Activated CD4-positive, CD25-positive, alpha-beta regulatory T cell treated with anti-CD3 and anti-CD28 coated beads, Interleukin-2, amount 50 U/mL, for 72 hours (primary cell): ENCODE measurements at places on chromosomes 3 and 15.

GRCh38 chr15:70956201-70956995 is 63.8 kb downstream of the LRRC49 start:
- no peak for DNase-seq

DNA sequence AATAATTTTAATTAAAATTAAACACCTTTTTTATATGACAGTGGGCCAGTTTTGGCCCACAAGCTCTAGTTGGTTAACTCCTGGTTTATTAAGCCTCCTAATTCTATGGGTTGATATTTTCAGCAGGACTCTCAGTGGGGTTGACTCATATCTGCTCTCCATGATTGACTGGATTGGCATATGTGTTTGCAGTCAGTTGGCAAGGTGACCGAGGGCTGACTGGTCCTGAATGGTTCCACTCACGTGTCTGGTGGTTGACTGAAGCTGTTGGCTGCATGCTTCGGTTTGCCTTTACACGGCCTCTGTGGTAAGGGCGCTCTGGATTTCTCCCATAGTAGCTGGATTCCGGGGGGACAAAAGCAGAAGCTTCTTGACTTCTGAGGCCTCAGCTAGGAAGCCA is 65.3 kb upstream of the ZNF280D start:
- no peak for DNase-seq

GRCh38 chr15:75731248-75732151 is 18.9 kb upstream of the CSPG4 start:
- no peak for DNase-seq

GRCh38 chr3:10766049-10766705 is 49.9 kb upstream of the SLC6A11 start:
- DNase-seq: no peak
